ENCODE measurements at places on chromosomes 6 and 20.
A peak's percentile ranks its signal among the peaks of the same experiment; 100 is the strongest.

- no peak for DNase-seq
Observed at GRCh38 chr6:34341481-34341971, 50.9 kb downstream of the NUDT3 start.

DNA sequence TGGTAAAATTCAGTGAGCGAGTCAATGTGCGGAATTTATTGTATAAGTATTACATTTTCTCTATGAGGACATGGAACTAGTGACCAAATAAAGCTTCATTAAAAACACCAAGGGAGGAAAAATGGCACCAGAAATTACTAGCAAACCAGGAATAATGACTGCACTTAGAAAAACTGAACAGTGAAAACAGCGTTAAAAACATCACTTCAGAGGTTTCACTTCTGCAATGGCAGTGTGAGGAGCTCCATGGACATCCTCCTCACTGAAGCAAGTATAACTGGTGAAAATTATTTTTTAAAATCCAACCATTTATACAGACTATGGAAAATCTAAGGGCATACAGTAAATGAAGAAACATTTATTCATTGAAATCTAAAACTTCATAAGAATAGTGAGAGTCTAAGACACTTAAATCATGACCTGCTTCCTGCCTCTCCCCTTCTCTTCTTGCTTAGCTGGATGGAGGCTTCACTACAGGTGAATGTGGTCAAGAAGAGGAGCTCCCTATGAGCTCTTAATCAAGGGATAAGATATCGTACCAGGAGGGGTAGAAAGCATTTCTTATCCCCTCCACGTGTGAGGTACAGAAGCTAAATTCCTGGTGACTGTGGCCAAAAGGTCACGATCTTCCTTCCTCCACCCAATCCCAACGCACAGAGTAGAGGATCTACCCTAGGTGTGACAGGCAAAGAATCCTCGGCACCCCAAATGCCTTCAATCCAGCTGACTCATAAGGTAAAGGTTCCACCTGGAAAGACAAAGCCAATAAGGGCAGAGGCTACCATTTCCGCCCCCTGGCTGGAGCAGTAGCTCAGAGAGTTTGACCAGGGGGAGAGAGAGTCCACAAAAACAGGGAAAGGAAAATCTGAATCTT lies 12.3 kb upstream of the ASF1A start:
- DNase-seq, result no peak

GRCh38 chr6:44257025-44257752 lies at the start of gene SLC35B2:
TSS of gene SLC35B2 (minus strand) at chr6:44257528. CDS start at chr6:44257410, 118 bp downstream.
- peak; percentile 88 for DNase-seq

- peak; percentile 12 for DNase-seq
Observed at GRCh38 chr6:170485159-170485558, 67.9 kb downstream of the PSMB1 start.

- DNase-seq, result no peak
Observed at GRCh38 chr20:60630609-60631008, 621.5 kb upstream of the CDH4 start.
